Hepatocyte (in vitro differentiated cells): ENCODE measurements at places on chromosomes 7 and 10.

- no peak for DNase-seq
Measured at GRCh38 chr7:80896906-80897598, 21.8 kb downstream of the SEMA3C start.

- no peak for DNase-seq
Measured at GRCh38 chr10:22324893-22325271, 4.0 kb downstream of the BMI1 start.

- peak; percentile 91 for DNase-seq
Measured at GRCh38 chr7:100827330-100828226, at the start of gene EPHB4. TSS of gene EPHB4 (minus strand) at chr7:100827523. CDS start at chr7:100827030, 493 bp downstream.

GRCh38 chr7:35384761-35385700 is 131.1 kb upstream of the TBX20 start:
- no peak for DNase-seq

- DNase-seq = no peak
Measured at GRCh38 chr10:6351495-6351894, 148.8 kb downstream of the PFKFB3 start.

DNA sequence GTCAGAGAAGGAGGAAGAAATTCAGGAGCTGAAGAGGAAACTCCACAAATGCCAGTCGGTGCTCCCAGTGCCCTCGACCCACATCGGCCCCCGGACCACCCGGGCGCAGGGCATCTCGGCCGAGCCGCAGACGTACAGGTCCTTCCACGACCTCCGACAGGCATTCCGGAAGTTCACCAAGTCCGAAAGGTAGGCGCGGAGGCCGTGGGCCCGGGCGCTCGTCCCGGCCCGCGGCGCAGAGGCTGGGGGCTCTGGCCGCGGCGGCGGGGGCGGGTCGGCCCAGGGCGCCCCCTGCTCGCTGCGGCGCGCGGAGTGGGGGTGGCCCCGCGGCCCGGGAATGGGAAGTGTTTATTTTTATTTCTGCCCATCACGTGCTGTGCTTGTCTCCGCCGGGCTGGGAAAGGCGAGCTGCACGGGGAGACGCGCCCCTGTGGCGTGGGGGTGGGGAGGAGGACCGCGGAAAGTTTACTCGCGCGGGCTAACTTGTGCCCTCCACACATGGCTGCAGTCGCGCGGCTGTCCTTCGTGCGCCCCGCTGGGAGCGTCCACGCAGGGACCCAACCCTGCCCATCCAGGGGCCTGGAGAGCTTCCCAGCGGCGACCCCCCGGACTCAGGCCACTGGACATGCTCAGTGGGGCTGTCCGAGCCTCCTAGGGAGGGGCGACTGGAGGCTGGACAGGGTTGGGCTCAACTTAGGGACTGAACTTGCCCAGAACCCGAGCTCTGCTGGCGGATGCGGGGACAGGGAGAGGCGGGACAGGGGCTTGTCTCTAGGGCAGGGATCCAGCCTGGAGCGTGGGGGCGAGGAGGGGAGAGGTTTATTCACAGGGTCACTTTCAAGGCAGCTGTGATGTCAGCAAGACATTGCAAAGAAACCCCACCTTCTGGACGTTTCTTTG is 82.6 kb upstream of the PRKG1 start:
- DNase-seq = peak; percentile 49

DNA sequence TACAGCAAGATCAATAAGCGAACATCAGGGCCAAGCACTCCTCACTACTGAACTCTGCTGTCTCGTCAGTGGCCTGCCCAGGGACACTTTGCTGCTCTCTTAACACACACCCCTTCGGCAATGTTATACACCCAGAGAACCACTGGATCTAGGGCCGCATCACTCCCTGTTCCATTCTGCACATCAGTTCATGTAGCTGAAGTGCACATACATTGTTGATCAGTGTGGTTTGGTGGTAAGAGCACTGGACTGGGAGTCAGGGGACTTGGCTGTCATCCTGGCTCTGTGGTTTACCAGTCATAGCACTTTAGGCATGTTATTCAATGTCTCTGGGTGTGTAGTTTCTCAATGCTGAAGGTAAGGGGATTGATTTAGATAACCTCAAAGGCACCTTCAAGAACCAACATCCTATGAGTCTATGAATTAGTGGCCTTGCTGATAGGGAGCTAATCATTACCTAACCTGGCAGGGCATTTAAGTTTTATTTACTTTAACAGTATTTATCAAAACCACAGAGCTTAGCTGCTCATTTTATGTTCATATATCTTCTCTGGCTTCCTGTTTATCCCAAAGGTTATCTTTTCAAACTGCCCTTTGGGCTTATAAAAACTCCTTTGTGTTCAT is 24.8 kb downstream of the DUSP5 start:
- no peak for DNase-seq

DNA sequence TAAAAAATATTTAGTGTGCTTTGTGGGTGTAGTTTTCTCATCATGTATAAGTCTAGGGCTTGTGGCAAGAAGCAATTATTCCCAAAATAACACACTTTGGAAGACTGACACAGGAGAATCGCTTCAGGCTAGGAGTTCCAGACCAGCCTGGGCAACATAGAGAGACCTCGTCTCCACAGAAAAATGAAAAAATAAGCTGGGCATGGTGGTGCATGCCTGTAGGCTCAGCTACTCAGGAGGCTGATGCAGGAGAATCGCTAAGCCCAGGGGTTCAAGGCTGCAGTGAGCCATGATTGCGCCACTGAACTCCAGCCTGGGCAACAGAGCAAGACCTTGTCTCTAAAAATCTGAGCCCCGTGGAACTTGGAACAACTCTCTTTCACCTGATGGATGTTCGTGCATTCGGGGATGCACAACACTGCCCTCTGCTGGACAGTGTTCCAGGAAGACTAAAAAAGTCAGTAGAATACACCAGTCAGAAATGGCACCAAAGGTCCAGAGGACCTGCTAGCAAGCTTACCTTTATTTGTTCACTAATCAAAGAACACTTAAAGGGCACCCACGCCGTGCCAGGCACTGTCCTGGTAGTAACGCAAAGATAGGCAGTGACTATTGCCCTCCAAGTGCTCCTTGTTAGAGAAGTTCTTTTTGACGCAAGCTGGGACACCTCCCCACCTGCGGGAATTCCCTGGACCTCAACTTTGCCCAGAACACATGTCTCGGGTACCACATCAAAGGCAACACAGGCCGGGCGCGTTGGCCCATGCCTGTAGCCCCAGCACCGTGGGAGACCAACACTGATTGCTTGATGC is 81.9 kb upstream of the CALN1 start:
- DNase-seq = peak; percentile 80

GRCh38 chr7:47500103-47500563 is 81.8 kb downstream of the TNS3 start:
- DNase-seq = peak; percentile 76

GRCh38 chr10:22624287-22624738 is 90.1 kb downstream of the PIP4K2A start:
- DNase-seq = peak; percentile 21

GRCh38 chr7:87106974-87107612 is 45.2 kb upstream of the DMTF1 start:
- DNase-seq = no peak
